ENCODE measurements at places on chromosomes 2 and 18. TPM values are rescaled to one million over a fixed set of nuclear protein-coding genes. Genes with fewer than 3 reads are reported as not detected.
A peak's percentile ranks its signal among the peaks of the same experiment; 100 is the strongest.

- no peak for DNase-seq
Measured at GRCh38 chr18:10264260-10264659, 190.2 kb upstream of the APCDD1 start.

DNA sequence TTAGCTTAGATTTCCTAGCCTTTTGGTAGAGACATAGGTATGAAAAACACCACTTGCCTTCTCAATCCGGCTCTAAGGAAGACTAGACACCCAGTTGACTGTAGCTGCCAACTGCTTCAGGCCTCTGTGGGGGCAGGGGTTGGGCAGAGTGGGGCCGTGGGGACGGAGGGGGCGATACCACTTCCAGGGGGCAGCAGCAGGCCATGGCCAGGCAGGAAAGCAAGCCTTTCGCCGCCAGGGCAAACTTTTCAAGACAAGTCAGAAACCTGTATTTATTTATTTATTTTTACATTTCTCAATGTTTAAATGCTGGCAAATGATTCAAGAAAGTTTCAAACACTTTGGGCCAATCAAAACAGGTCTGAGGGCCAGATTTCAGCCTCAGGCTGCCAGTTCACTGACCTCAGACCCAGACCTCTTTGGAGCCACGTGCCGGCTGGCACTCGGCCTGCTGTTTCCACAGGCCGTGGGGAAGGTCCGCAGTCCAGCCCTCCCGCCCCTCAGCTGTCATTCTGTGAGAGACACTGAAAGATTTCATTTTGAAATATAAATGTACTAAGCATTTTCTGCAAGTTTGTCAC, 63.8 kb downstream of the MEX3C start:
- DNase-seq = no peak

DNA sequence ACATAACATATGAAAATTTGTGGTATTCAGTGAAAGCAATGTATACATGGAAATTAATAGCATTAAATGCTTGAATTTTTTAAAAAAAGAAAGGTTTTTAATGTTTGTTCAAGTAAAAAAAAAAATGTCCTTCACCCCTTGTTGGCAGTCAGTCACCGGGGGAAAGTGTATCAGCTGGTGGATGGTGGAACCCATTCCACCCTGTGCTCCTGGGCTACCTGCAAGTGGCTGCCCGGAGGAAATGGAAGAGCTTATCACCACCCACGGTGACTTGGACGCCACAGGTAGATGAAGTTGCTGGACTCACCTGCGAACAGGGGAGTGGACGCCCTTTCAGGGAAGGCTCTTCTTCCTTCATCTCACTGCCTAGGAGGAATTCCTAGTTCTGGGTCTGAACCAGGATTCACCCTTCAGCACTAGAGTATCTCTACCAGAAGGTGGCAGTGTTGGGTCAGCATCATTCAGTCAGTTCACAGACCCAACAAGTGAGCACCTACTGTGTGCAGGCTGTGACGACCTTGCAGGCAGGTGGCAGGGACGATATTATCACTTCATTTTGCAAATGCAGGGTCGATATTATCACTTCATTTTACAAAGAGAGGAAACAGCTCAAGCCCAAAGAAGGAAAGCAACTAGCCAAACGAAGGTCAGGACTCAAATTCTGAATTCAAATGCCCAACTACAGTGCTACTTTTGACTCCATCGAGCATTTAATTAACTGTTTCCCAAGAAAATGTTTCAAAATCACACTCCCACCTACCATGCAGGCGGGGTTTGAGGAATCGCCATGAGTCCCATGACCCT, 35.8 kb downstream of the CIB4 start:
- peak; percentile 60 for DNase-seq

DNA sequence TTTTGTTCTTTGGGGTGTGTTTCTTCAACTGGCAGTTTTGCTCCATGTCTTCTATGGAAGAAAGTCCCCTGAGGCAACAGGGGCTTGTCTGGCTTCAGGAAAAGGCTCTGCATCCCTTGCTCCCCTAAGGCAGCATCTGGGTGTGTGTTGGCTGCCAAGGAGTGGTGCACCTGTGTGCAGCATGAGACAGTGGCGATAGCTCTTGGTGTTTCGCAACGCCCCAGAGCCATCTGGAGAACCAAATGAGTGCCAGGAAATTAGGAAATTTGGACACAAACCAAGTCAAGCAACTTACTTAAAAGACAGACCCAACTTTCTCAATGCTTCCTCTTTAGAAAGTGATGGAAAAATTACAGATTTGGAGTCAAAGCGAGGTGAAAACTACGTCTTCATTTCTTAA, 1044.4 kb upstream of the CNTNAP5 start:
- no peak for DNase-seq

- no peak for DNase-seq
Measured at GRCh38 chr2:68163641-68164040, 6.0 kb downstream of the PNO1 start.

DNA sequence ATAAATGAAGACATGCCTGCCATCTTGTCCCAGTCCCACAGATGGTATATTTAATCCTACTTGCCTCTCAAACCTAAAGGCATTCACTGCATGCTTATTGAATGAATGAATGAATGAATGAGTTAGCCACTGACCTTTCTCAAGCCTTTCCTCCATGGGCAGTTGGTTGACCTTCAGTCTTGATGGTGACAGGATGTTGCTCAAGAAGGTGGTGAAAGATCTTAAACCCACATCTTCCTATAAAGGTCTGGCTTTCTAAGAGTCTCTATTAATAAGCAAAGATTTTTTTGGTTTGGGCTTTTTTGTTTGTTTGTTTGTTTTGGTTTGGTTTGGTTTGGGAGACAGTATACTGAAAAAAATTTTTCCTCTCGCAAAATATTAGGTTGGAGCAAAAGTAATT, 41.7 kb downstream of the KIAA2012 start:
- no peak for DNase-seq

DNA sequence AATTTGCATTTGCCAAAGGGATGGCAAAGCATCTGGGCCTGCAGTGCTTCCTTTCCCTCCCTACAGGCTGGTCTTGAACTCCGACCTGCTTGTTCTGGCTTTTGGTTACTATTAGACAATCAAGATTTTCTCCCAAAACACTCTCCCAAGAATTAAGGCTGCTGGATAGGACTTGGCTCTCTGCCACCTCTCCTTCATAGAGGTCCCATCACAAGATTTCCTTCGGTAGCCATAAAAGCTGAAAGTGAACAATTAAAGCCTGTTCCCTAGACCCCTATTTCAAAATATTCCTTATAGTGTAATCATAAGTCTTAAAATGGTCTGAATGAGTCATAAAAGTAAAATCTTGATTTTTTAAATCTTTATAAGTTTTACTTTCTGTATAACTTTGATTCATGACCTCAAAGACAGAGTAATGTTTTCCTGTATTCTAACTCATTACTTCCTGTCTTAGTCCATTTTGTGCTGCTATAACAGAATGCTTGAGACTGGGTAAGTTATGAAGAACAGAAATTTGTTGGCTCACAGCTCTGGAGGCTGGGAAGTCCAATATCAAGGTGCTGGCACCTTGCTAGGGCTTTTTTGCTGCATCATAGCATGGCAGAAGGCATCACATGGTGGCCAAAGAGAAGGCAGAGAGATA, 37.8 kb upstream of the TNP1 start:
- DNase-seq = no peak

The TRIM43 gene
- total RNA-seq = not detected

The KYNU gene
- total RNA-seq = not detected

The WDR43 gene
- total RNA-seq = 86.5 TPM

- no peak for DNase-seq
Measured at GRCh38 chr2:221229099-221229498, 343.0 kb downstream of the EPHA4 start.

The TCF23 gene
- total RNA-seq = 0.03 TPM

GRCh38 chr2:118386641-118387302, 298.5 kb downstream of the INSIG2 start:
- DNase-seq = no peak

DNA sequence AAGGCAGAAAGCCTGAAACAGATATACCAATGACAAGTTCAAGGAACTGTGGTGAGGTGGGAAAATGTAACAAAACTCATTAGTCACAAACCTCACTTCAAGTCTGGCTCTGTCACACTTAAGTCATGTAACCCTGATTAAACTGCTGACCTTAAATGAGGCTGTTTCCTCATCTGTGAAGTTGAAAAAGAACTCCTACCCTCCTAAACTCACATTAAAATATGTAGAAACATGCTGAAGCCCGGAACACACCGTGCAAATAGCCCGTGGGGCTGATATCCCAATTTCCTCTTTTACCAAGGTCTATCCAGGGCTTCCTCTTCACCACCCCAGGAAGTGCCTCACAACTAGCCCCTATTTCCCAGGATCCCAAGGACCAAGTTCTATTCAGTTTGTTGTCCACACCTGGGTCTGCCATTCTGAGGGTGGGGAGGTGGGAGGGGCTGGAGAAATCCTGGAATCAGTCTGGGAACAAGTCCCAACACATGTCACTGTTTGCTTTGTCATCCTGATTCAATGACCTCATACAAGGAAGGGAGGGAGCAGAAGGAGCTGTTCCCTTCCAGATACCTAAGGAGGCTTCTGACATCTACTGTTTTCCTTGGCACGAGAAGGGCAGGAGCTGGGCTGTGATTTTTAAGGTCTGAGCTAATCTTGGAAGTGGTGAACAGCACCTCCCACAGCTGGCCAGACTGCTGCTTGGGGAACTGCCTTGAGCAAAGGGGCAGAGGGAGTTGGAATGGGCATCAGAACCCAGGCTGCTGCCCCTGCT, 42.3 kb downstream of the SLC4A1AP start:
- peak; percentile 97 for DNase-seq

DNA sequence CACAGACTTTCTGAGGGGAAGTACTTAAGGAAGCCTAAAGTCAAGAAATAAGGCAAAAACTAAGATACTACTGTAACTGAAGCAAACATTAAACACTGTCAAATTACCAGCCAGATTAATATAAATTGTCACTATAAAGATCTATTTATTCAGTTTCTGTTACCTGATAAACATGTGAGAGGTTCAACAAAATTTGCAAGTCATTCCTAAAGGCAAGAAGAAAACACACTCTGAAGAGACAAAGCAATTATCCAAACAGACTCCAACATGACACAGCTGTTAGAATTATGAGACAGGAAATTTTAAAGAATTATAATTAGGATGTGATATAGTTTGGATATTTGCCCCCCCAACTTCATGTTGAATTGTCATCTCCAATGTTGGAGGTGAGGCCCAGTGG, 140.4 kb upstream of the COL3A1 start:
- DNase-seq = no peak

The BUB1 gene
- total RNA-seq = 91.2 TPM

All from Panc1 (cell line).